ENCODE measurements at places on chromosomes 2 and 18.

DNA sequence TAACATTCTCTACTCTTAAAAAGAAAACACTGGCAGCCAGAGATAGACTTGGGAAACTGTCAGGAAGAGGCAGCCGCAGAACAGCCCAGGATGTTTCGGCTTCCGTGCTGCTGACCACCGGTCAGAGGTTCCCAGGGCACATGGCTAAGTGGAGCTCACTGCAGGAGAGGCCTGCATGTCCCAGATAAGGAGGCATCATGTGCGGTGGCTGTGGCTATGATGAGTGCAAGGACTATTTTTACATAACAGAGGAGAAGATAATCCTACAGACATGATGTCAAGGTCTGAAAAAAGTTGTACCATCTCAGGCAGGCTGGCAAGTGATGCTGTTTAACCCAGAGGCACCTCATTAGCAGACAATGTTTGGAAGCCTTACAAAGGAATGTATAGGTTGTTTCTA lies 252.3 kb downstream of the CYRIA start:
- no peak for DNase-seq

DNA sequence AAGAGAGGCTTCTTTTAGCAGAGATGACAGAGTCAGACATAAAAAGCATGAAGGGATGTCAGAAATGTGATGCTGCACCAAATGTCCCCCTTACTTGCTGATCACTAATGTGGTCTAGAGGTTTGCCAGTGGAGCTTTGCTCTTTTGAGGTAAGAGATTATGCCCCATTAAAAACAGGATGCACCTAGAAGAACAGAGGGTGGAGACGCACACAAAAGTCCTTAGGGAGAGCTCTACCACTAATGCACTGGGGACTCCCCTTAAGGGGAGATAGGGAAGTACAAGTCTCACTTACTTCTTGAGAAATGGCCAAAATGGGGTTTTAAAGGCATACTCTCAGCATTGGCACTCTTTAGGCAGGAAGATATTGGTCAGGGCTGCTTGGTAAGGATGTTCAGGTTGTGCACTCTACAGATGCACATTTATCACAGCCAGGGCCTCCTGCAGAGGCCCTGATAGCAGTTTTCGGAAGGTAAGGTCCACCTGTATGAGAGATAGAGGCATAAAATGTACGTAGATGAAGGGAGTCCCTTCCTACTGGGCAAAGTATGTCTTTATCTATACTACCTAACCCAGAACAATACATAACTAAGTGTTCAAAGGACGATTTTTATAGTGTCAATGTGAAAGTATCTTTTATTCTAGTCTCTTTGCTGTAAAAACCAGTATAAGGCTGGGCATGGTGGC lies 17.0 kb upstream of the SCYGR1 start:
- no peak for DNase-seq

- no peak for DNase-seq
Observed at GRCh38 chr18:79479761-79480161, 84.0 kb downstream of the NFATC1 start.

- DNase-seq: no peak
Observed at GRCh38 chr2:149077861-149078260, 39.4 kb downstream of the LYPD6B start.

- DNase-seq: no peak
Observed at GRCh38 chr2:224195925-224196571, 157.0 kb upstream of the SERPINE2 start.

GRCh38 chr2:234971496-234971895 lies 19.7 kb downstream of the SH3BP4 start:
- DNase-seq: no peak

DNA sequence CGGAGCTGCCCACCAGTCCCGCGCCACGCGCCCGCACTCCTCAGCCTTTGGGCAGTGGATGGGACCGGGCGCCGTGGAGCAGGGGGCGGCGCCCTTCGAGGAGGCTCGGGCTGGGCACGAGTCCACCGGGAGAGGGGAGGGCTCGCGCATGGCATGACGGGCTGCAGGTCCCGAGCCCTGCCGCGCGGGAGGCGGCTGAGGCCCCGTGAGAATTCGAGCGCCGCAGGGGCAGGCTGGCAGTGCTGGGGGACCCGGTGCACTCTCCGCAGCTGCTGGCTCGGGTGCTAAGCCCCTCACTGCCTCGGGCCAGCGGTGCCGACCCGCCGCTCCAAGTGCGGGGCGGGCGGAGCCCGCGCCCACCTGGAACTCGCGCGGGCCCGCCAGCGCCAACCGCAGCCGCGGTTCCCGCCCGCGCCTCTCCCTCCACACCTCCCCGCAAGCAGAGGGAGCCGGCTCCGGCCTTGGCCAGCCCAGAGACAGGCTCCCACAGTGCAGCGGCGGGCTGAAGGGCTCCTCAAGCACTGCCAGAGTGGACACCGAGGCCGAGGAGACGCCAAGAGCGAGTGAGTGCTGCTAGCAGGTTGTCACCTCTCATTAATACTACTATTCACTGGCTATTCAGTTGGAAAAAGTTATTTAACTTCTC lies 3.6 kb upstream of the TTC21B start:
- DNase-seq: no peak

DNA sequence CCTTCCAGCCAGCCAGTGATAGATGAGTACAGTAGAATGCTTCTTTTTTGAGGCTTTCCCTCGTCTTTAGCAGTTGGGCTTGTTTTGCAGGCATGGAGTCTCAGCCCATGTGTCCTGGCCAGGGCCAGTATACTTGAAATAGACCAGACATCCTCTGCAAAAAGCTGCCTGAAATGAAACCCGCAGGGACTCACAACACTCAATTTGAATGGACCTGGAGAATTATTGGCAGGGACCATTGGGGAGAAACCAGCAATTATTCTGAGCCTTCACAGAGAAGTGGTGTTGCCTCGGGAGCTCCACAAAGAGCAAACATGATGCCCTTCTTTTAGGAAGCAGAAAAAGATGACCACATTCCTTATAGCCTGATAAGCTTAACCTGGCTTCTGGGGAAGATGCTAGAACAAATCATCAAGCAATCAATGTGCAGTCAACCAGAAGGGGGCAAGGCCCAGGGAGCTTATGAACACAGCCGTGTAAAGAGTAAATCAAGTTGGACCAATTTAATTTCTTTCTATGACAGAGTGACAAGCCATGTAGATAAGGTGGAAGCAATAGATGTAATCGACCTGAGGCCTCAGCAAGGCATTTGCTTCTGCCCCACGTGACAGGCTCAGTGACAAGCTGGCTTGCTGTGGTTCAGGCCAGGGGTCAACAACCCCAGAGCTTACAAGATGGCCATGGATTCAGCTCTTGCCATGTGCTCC lies 42.1 kb downstream of the BOD1L2 start:
- DNase-seq: no peak

DNA sequence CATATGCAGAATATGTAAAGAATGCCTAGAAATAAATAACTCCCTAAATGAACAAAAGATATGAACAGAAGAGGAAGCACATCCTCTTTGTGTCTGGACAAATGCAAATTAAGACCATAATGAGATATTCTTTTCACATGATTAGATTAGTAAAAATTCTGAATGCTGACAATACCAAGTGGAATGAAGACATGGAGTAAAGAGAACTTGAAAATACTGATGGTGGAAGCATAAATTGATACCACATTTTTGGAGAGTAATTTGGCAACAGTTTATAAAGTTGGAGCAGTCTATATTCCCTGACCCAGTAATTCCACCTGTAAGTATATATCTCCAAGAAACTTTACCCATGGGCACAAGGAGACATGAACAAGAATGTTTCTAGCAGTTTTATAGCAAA lies 130.0 kb downstream of the CAPN13 start:
- no peak for DNase-seq

- DNase-seq: no peak
Observed at GRCh38 chr2:240814946-240815760, 4.9 kb downstream of the KIF1A start.

GRCh38 chr18:62771494-62772270 lies 56.3 kb downstream of the PHLPP1 start:
- DNase-seq: no peak

DNA sequence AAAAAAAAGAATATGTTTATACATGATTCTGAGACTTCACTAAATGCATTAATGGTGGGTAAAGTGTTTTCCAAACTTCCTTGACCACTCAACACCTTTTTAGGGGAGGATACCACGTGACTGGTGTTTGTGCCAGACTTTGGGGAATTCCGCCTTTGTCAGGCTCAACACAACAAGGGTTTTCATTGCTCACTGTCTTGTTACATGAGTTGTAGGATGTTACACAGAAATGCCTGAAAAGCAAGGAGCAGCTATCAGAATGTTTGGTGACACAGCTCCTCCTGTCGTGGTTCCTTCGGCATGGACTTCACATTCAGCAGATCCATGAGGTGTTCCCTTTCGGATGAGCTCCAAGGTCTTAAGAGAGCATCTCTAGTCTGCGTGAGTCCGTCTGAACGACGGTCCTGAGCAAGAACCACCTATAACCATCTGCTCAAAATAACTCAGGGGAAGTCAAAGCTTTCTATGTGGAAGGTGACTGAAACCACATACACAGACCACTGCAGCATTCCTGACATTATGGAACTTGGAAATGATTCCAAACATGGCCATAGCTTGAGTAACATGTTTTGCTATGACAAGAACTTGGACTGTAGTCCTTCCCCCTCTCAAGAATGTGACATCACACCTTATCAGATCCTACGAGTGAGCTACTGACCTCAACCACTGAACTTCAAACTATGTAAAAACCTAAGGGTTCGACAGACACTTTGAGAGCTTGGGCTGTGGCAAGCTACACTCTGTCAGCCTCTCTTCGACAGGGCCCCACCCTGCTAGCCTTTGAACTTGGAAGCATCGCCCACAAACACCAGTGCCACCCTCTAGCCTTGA lies 57.5 kb downstream of the MCFD2 start:
- no peak for DNase-seq

DNA sequence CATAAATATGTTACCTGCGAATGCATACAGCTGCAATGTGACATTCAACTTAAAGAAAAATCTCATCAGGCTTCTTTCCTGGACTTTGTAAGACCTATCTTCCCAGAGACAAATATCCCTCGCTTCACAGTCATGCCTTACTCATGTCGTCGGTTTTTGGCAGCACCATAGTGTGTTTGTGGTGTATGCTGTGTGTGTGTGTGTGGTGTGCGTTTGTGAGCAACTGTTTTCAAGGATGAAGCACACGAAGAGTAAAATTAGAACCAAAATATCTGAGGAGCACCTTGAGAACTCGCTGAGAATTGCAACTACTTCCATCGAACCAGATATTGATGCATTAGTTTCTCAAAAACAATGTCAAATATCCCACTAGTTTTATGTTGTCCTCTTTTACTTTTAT lies 56.9 kb downstream of the ASB1 start:
- DNase-seq: no peak

- DNase-seq: no peak
Observed at GRCh38 chr2:118645876-118646275, 201.6 kb downstream of the EN1 start.

DNA sequence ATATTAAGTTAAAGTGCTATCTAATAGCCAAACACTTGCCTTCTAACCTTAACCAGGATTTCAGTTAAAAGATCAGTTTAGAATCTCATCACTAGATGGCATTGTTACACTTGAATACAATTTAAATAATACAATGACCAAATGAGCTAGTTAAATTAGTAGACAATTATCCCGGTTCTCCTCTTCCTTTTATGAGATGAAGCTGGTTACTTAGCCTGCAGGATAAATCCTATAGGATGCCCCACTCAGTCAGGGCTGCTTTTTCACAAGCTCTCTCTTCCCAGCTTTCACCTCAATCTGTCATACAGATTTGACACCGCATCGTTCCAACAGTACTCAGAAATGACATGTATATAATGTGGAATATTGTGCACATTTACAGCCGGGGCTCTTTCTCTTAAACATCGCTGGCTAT lies 678.8 kb downstream of the KCNJ3 start:
- no peak for DNase-seq

GRCh38 chr2:134014196-134014960 lies 239.5 kb upstream of the MGAT5 start:
- DNase-seq: no peak

DNA sequence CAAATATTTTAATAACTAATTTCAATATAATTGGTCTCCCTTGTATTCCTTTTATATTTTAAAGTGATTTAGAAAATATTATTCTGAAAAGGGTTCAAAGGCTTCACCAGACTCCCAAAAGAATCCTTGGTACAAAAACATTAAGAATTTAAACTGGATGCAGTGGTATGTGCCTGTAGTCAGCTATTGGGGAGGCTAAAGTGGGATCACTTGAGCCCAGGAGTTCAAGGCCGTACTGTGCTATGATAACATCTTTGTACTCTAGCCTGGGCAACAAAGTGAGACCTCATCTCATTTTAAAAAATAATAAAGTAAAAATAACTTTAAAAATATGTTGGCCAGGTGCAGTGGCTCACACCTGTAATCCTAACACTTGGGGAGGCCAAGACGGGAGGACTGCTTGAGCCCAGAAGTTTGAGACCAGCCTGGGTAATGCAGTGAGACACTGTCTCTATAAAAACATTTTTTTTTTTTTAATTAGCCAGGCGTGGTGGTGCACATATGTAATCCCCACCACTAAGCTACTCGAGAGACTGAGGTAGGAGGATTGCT lies 14.7 kb downstream of the NCL start:
- no peak for DNase-seq
